ENCODE measurements at places on chromosomes 4 and X.

- no peak for DNase-seq
Measured at GRCh38 chr4:51907006-51907669, 64.2 kb downstream of the DCUN1D4 start.

DNA sequence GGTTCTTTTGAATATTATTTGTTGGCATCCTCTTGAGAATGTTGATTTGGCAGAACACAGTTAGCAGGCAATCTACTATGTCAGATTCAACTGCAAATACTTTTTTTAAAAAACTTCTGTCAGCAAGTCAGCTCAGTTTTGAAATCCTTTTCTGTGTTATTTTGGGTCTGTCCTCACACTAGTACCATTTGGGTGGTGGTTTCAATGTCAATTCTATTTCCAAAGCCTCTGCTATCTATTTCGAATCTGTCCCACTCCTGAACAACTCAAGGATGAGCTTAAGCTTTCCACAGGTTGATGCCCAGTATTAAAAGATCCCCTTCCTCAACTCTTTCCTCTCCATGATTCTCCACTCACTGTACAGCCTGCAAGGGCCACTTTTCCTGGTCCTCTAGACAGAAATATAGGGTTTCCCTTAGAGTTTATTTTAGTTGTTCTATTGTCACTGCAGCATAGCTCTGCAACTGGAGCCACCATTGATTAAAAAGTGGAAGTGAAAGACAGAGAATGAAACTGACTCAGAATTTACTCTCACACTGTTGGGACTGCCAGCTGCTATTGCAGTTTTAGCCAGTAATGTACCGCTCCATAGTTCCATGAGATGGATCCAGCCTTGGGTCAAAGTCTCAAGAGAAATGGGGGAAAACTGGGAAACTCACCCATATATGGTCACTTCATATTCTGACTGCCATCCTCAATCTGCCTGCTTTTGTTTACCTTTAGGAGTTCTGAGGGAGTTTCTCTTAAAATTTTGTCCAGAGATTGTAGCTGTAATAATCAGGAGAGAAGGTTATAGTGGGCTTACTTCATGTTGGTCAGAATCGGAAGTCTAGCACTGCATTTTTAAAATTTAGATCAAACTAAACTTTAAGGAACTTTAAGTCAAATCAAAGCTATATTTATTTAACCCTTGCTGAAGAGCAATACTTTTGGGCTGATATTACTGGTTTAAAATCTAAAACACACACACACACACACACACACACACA, 14.6 kb downstream of the HDX start:
- no peak for DNase-seq

GRCh38 chr4:5706486-5707290, 1.7 kb downstream of the EVC2 start:
- DNase-seq, result no peak

DNA sequence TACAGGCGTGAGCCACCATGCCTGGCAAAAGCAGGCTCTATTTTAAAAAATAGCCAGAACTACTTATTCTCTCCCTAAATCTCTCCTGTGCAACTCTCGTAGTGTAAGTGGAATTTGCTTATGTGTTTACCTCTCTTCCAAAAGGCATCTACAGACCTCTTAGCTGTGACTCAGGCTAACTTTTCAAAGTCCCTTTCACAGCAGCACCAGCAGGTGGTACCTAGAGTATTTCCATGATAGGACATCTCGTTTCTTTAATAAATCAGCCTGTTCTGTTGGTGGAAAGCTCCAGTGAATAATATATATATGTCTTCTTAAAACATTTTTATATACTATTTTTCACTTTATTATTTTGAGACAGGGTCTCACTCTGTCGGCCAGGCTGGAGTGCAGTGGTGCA, 89.0 kb downstream of the NSUN7 start:
- DNase-seq, result no peak

GRCh38 chr4:63831590-63832155, 577.6 kb downstream of the TECRL start:
- DNase-seq, result no peak

DNA sequence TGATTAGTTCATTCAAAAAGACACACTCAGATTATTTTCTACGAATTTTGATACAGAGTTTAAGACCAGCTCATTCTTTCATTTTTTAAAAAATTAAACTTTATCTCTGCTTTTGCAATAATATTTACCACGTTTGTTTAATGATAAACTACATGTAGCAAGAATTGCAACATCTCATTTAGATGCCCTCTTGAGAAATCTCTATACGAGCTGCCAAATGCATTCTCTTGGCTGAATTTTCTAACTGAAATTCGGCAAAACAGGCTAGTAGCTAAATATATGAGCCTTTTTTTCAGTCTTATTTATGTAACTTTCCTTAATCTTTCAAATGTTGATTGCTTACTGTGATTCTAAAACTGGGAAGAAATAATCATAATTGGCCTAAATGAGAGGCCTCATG, 2.1 kb upstream of the GC start:
- DNase-seq, result no peak

DNA sequence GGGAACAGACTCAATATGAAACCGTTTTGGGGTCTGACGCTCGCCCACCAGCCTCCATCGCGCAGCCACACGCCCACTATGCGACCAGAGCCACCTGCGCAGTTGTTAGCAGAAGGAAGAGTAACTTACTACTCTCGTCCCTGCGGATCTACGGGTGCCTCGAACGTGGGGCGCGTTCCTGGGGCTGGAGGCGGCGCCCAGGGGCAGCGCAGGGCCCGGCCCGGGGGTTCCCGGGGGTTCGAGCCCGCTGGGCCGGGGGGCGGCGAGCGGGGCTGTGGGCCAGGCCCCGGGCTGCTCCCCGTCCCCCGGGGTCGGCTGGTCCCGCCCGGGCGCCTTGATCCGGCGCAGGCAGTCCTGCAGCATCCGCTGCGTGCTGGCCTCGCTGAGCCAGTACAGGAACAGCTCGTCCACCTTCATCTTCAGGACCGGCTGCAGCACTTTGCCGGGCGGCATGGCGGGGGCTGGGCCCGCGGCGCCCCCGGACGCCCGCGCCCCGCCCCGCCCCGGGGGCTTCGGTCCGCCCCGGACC, 404 bp downstream of the PPP2R3B start:
- DNase-seq, result no peak

- no peak for DNase-seq
Measured at GRCh38 chrX:37701588-37701987, 16.0 kb downstream of the XK start.

DNA sequence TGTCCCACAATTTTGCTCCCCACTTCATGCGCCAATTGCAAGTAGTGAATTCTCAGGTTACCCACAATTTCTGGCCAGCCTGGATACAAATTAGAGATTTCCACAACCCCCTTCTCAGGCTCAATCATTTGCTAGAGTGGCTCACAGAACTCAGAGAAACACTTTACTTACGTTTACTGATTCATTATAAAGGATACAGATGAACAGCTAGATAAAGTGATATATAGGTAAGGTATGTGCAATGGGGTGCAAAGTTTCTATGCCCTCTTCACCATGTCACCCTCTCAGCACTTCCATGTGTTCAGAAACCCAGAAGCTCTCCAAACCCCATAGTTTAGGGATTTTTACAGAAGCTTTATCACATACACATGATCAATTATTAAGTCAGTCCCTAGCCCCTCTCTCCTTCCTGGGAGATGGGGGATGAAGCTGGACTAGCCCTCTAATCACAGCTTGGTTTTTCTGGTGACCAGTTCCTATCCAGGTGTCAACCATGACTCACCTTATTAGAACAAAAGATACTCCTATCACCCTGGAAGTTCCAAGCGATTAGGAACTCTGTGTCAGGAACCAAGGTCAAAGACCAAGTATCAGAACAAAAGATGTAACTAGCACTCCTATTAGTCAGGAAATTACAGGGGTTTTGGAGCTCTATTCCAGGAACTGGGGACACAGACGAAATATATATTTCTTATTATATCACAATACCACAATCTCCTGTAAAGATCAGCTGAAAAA, 33.5 kb upstream of the PRRG1 start:
- no peak for DNase-seq

DNA sequence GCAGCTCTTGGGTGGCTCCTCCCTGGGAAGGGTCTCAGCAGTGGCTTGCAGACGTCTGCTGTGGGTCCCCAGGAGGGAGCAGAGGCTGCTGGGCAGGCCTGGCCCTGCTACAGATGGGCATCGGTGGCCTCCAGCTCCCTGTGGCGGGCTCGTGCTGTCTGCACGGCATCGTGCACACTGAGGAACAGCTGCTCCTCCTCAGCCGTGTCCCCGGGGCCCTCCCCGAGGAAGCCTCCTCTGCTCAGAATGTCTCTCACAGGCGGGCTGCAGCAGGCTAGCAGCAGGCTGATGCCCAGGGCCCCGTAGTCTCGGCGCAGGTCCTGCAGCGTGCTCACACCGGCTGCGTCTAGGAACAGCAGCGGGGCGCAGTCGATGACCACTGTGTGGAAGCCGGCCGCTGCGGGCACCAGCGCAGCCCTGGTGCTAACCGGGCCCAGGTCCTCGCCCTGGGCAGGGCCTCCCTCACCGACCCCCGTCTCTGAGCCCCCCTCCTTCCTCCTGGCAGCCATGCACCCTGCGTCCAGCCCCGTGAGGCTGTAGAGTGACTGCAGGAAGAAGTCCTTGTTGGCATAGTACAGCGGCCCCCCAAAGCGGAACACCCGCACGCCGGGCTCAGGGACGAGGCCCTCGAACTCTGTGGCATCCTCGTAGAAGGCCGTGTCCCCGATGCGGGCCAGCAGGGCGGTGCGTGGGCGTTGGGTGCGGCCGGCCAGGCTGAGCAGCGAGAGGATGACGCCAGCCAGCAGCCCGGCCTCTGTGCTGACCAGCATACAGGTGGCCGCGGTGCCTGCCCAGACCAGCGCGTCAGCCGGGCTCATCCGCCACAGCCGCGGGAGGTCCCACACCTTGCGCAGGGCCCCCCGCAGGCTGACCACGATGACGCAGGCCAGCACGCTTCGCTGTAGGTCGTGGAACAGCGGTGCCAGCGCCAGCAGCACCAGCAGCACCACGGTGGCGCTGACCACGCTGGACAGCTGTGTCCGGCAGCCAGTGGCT, 2.2 kb downstream of the IDUA start:
- DNase-seq, result no peak

DNA sequence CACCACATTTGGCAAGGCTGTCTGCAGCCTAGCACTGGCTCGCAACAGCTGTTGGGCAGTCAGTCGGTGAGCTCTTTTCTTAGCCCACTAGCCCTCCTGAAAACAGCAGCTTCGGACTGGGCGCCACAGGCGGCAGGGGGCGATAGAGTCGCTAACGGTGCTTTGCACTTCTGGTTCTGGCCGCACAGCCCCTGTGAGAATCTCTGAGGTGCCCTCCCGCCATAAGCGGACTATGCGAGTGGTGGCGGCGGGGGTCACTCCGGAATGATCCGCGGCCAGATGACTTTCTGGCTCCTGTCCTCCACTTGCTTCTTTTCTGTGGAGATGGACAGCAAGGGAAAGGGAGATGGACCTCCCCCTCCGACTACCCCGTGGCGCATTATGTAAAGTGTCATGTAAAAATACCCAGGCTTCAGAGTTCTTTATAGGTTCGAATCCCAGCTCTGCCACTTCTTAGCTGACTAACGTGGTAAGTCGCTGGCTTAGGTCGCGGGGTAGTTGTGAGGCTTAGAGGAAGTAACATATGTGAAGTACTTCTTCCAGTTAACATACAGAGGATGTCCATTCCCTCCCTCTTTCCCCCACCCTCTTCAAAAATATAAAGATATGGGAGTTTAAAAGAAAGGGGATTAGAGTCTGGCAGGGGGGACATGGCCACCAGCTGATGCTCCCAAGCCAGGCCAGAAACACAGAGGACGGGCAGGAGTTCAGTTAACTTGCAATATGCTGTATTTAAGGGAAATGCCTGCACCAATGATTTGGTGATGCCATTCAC, 11.0 kb downstream of the ARHGAP36 start:
- no peak for DNase-seq

GRCh38 chr4:76569225-76569624, 134.2 kb downstream of the SHROOM3 start:
- no peak for DNase-seq

GRCh38 chrX:68675571-68675970, 28.1 kb downstream of the STARD8 start:
- no peak for DNase-seq

DNA sequence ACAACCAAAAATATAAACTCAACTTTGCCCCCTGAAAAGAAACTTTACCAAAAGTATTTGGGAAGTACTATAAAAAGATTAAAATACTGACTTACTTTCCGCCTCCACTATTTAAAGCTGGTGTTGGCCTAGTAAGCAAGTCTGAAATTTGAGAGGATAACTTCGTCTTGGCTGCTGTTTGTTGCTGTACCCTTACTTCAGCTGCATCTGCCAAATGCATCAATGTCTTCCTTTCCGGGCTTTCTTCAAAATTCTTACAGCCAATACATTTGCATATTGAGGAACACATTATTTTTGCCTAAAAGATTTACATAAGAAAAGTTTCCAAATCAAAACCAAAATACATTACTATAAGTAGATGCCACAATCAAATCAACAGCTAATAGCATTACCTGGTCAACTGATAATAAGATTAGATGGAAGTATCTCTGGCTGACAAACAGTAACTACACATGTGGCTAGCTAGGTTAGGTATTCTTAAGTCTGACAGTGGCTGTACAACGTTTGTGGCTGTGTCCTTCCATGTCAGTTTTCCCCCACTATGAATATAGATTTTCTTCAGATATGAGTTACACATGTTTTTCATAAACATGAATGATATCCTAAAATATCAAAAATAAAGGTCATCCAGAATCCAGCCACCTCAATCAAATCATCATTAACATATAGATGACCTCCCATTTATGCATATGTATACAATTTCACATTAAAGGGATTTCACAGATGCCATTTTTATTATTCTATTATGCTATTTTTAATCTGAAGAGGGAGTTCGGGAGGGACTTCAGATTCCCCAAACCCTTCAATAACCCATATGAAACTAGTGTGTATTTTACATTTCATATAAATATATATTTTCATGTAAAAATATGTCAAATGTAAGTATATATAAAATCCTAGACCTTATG, 30.6 kb downstream of the THAP9 start:
- DNase-seq, result no peak

DNA sequence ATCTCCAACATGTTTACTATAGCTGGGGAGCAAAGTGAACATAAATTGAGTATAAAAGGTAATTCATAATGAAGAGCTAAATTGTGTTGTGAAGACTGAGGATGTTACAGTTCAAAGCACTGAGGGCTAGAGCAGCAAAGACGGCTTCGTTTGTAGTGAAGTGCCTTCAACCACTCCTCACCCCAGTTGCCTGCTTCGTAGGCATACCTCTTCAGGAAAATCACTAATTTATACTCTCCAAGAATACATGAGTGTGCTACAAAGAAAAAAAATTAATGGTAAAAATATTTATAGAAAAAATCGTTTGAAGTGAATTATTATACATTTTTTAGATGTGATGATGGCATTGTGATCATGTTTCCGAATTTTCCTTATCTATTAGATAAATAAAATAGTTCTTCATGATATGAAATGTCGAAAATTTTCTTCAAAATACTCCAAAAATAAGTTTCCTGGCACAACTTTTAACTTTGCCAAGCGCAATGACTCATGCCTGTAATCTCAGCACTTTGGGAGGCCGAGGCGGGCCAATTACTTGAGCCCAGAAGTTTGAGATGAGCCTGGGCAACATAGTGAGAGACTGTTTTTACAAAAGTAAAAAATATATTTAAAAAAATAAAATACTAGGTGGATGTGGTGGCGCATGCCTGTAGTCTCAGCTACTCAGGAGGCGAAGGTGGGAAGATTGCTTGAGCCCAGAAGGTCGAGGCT, 41.6 kb downstream of the ZFP42 start:
- DNase-seq, result no peak

Data from fibroblast of skin of left biceps (primary cell).